Effector memory CD8-positive, alpha-beta T cell (primary cell): ENCODE measurements at places on chromosomes 1 and 21.

DNA sequence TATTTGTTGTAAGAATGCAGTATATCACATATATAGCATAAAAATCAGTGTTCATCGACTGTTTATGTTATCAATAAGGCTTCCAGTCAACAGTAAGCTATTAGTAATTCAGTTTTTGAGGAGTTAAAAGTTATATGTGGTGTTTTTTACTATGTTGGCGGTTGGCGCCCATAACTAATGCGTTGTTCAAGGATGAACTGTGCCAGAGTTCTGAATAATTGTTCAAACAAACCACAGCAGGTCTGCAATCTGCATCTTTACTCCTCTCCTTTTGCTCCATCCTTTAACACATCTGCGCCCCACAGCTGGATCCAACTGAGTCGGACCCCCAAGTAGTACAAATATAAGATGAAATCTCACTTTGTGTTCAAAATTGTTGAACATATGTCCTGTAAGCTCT, 836.1 kb downstream of the LTN1 start:
- DNase-seq: no peak

GRCh38 chr1:55717111-55717510, 501.9 kb upstream of the USP24 start:
- DNase-seq: no peak

GRCh38 chr1:82161700-82162141, 361.0 kb downstream of the ADGRL2 start:
- DNase-seq: no peak

DNA sequence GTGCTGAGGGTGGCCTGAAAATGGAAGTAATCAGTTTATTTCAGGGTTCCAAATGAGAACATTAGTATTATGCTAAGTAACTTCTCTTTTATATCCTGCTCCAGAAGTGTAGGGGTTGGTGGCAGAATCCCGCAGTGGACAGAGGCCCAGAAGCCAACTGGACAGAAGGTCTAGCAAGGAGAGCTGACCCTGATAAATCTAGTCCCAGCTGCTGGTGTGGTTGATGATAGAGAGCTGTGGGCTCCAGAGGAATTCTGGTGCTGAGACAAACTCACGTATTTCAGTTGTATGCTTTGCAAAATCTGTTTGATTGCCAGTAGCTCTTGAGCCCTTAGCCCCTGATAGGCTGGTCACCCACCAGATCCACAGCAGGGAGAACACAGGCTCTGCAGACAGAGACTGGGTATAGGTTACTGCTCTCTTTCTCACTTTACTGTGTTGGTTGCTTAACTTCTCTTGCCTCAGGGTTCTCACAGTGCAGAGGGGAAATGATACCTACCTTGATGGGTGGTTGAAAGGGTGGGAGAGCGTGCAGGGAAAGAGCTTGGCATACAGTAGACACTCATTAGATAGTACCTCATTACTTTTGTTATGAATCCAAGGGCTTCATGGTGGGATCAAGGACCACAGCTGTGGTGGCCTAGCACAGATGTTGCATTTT, 29.6 kb upstream of the CACNA1E start:
- no peak for DNase-seq

GRCh38 chr1:163770265-163770664, 448.5 kb downstream of the NUF2 start:
- DNase-seq: no peak

DNA sequence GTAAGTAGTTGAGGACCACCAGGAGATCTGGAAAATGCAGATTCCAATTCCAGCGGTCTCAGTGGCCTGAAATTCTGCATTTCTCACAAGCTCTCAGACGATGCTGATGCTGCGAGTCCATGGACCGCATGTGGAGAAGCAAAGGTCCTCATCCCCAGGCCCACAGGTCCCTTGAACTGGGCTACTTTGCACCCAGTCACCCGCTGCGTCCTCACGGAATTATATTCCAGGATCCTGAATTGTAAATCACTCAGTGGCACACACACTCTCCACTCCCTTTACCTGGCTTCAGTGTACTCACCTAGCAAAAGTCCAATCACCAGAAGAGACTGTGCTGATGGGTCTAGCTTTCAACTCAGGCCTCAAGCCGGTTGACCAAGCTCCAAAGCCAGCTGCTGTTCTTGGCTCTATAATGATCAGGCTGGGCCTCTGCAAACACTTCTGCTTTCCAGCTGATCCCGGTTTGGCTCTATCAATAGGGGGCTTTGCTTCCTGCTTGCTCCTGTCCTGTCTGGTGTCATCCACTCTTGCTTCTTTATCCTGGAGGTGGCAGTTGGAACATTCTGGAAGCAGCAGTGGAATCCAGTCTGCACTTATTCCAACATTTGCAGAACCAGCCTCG, 904 bp upstream of the RPL22 start:
- DNase-seq: no peak

GRCh38 chr1:6911974-6912373, 126.7 kb downstream of the CAMTA1 start:
- DNase-seq: no peak

GRCh38 chr1:5253036-5253435, 598.6 kb downstream of the AJAP1 start:
- no peak for DNase-seq

DNA sequence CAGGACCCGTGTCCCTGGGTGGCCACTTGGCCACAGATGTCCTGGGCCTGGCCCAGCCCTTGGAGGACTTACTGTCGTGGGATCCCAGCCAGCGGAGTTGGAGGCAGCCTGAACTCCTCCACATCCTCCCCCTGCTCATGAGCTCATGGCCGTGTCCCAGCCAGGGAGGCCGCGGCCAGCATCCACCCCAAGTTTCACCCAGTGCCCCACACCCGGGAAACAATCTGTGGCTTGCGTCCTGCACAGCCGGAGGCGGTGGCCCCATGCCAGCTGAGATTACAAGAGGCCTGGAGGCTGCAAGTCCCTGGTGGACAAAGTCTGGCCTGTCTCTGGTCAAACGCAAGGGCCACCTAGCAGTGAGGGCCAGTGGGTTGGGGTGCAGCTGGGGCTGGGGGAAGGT, 27.5 kb upstream of the TMEM52 start:
- DNase-seq: no peak

GRCh38 chr1:155326020-155326526, 5.4 kb downstream of the RUSC1 start:
- no peak for DNase-seq

- no peak for DNase-seq
Measured at GRCh38 chr1:22284906-22285548, 142.1 kb upstream of the WNT4 start.

DNA sequence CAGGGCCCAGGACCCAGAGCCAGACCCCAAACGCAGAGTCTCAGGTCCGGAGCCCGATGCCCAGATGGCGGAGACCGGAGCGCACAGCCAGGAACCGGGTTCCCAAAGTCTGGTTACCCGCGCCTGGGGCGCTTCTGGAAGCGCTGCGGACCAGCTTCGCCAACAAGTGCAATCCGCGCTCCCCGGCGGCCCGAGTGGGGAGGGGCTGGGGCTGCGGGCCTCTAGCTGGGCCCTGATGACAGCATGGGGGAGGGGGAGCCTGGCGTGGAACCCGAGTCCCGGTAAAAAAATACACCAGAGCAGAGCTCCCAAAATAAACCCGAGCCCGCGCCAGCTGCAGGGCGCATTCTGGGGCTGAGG, 494 bp downstream of the NT5C1A start:
- DNase-seq: no peak

DNA sequence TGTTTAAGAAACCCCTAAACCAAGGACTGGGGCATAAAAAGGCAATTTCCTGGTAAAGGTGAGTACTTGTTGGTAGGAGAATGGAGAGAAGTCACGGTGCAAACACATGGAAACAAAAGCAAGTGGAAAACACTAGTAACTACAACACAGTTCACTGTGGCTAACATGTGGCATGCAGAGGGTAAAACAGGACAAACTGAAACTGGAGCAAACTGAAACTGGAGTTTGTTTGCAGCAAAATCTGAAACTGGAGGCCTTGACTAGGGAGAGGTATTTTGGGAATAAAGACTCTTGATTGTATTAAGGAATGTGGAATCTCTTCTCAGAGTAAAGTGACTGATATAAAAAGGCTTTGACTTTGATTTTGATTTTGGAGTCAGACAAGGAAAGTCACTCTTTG, 376.3 kb upstream of the PRMT6 start:
- no peak for DNase-seq

DNA sequence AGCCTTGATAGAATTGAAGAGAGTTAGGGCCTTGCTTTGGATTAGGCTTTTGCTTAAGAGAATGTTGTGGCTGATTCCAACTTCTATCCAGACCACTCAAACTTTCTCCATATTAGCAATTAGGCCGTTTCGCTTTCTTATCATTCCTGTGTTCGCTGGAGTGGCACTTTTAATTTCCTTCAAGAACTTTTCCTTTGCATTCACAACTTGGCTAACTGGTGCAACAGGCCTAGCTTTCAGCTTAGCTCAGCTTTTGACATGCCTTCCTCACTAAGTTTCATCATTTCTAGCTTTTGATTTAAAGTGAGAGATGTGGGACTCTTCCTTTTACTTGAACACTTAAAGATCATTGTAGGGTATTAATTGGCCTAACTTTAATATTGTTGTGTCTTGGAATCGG, 183.6 kb upstream of the L1TD1 start:
- DNase-seq: no peak

DNA sequence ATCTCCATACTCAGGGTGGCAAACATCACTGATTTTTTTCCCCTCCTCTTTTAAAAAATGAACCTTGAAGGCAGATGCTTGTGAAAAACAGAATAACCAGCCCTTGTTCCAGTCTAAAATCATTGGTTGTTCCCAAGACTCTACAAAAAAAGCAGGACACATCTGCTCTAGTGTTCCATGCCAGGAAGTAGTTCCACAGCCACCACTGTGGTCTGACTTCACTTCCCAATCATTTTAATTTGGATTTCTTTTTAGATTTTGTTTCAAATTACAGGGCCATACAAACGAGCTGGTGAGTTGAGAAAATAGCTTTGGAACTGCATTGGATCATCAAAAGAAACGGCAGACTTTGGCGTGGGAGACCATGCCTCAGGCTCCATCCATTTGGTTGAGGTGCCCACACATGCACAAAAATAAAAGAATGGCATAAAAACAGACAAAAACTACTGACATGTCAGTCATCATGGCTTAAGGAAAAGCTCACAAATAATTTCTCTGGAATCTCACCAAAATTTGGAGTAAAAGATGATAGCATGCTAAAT, 210.0 kb downstream of the GABPA start:
- DNase-seq: no peak

- no peak for DNase-seq
Measured at GRCh38 chr1:235279694-235280093, 48.3 kb downstream of the ARID4B start.

- DNase-seq: no peak
Measured at GRCh38 chr21:44833663-44834062, 15.8 kb upstream of the SUMO3 start.

GRCh38 chr1:226553924-226554282, 5.3 kb downstream of the STUM start:
- DNase-seq: no peak
